Testis (tissue), 5 donors: ENCODE measurements at places on chromosomes 1 and 21. TPM values are rescaled to one million over a fixed set of nuclear protein-coding genes. Genes with fewer than 3 reads are reported as not detected.

CADM3 gene
- 13.4 TPM for polyA plus RNA-seq

MFSD2A gene
- polyA plus RNA-seq = 122 TPM

HFM1 gene
- 12.6 TPM for polyA plus RNA-seq

AGO1 gene
- polyA plus RNA-seq = 11.5 TPM

GBP7 gene
- polyA plus RNA-seq = 0.12 TPM

CRYBG2 gene
- 12.9 TPM for polyA plus RNA-seq

PADI4 gene
- 0.32 TPM for polyA plus RNA-seq

KPNA6 gene
- polyA plus RNA-seq = 107 TPM

MRPL9 gene
- polyA plus RNA-seq = 75.0 TPM

FBXO28 gene
- 23.7 TPM for polyA plus RNA-seq

RIPK4 gene
- polyA plus RNA-seq = 3.9 TPM

GNG12 gene
- polyA plus RNA-seq = 39.3 TPM

OR2AK2 gene
- 0.38 TPM for polyA plus RNA-seq

TNFRSF8 gene
- 5.0 TPM for polyA plus RNA-seq

FASLG gene
- not detected for polyA plus RNA-seq

C2CD2 gene
- polyA plus RNA-seq = 8.6 TPM

OR10J5 gene
- not detected for polyA plus RNA-seq

FYB2 gene
- 4.2 TPM for polyA plus RNA-seq

JAM2 gene
- 76.2 TPM for polyA plus RNA-seq

TAL1 gene
- 2.3 TPM for polyA plus RNA-seq

PTGS2 gene
- 0.75 TPM for polyA plus RNA-seq

ARHGEF10L gene
- 13.5 TPM for polyA plus RNA-seq

DCST1 gene
- polyA plus RNA-seq = 15.2 TPM

MOV10 gene
- polyA plus RNA-seq = 137 TPM

SLC6A17 gene
- 3.6 TPM for polyA plus RNA-seq

RHOU gene
- polyA plus RNA-seq = 32.6 TPM

LORICRIN gene
- polyA plus RNA-seq = not detected

TPM3 gene
- 266 TPM for polyA plus RNA-seq

GPX7 gene
- 14.5 TPM for polyA plus RNA-seq
